ENCODE measurements at places on chromosomes 13 and 19. TPM values are rescaled to one million over a fixed set of nuclear protein-coding genes. Genes with fewer than 3 reads are reported as not detected.

The CCNE1 gene
- total RNA-seq: 8.0 TPM

The ZSCAN22 gene
- total RNA-seq: 2.6 TPM

The ZNF497 gene
- total RNA-seq: 0.52 TPM

The RELB gene
- 34.4 TPM for total RNA-seq

The TMEM38A gene
- 1.4 TPM for total RNA-seq

The SCEL gene
- 1.7 TPM for total RNA-seq

The CYP2A7 gene
- total RNA-seq: not detected

The LILRB2 gene
- total RNA-seq: not detected

The ZNF554 gene
- total RNA-seq: 3.8 TPM

The COL5A3 gene
- 7.7 TPM for total RNA-seq

The ANKLE1 gene
- total RNA-seq: 0.96 TPM

The KLK14 gene
- total RNA-seq: not detected

The SPART gene
- total RNA-seq: 39.4 TPM

The C19orf33 gene
- total RNA-seq: 27.9 TPM

The DIS3 gene
- 28.8 TPM for total RNA-seq

The TUBA3C gene
- not detected for total RNA-seq

The MEX3D gene
- 46.8 TPM for total RNA-seq

The ZNF99 gene
- total RNA-seq: not detected

The GNG8 gene
- total RNA-seq: not detected

The FARP1 gene
- 47.7 TPM for total RNA-seq

The ZNF527 gene
- total RNA-seq: 3.0 TPM

The C19orf73 gene
- 0.32 TPM for total RNA-seq

The ZNF470 gene
- total RNA-seq: 4.6 TPM

The SRRM5 gene
- total RNA-seq: not detected

The SLC1A6 gene
- total RNA-seq: not detected

The HDGFL2 gene
- total RNA-seq: 86.1 TPM

The SULT2A1 gene
- not detected for total RNA-seq

The CLEC4M gene
- not detected for total RNA-seq

The RAB3A gene
- 1.8 TPM for total RNA-seq

The SBK2 gene
- total RNA-seq: 1.8 TPM

The LDLR gene
- 185 TPM for total RNA-seq

The GJB2 gene
- total RNA-seq: 0.24 TPM

The KIRREL2 gene
- total RNA-seq: not detected

The USPL1 gene
- 22.6 TPM for total RNA-seq

The TNNT1 gene
- total RNA-seq: 20.3 TPM

The WDR62 gene
- total RNA-seq: 1.0 TPM

The STOML3 gene
- not detected for total RNA-seq

The MCEMP1 gene
- not detected for total RNA-seq

The ATXN8OS gene
- not detected for total RNA-seq

The FFAR3 gene
- not detected for total RNA-seq

The MAG gene
- total RNA-seq: 0.26 TPM

The LGALS14 gene
- not detected for total RNA-seq

The ELANE gene
- total RNA-seq: not detected
